ENCODE measurements at places on chromosomes 16 and 17. TPM values are rescaled to one million over a fixed set of nuclear protein-coding genes. Genes with fewer than 3 reads are reported as not detected.

DNA sequence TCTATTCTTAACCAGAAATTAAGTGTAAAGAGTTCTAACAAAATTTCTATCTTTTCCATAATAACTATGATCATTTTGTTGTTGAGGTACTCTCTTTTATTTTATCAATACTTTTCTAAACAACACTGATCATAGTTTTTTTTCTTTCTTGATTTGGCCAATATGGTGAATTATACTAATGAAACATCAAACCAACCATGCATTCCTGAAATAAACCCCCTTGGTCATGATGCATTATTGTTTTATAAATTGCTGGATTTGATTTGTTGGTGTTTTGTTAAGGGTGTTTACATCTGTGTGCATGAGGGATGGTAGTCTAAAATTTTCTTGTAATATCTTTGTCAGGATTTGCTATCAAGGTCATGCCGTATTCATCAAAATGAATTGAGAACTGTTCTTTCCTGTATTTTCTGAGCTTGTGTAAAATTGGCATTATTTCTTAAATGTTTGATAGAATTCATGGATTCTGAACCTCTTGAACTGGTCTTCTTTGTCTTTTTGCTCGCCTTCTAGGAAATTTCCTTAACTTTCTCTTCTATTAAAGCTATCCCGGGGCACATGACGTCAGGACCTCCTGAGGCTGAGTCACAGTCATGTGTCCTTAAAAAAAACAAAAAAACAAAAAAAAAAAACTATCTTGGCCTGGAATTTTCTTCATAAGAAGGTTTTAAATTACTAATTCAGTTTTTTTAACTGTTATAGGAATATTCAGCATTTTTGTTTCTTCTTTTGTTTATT, 3.9 kb upstream of the TRIM25 start:
- no peak for DNase-seq

SMIM5 gene
- total RNA-seq, result 4.6 TPM

GRCh38 chr17:35890774-35891155, 10.6 kb upstream of the CCL5 start:
- no peak for DNase-seq

- no peak for DNase-seq
Observed at GRCh38 chr16:79560318-79560717, 40.2 kb downstream of the MAF start.

- DNase-seq, result no peak
Observed at GRCh38 chr17:62804822-62805221, 3.3 kb downstream of the MARCHF10 start.

GRCh38 chr17:42101513-42102292, 3.4 kb upstream of the ZNF385C start:
- DNase-seq, result peak; percentile 83

DNA sequence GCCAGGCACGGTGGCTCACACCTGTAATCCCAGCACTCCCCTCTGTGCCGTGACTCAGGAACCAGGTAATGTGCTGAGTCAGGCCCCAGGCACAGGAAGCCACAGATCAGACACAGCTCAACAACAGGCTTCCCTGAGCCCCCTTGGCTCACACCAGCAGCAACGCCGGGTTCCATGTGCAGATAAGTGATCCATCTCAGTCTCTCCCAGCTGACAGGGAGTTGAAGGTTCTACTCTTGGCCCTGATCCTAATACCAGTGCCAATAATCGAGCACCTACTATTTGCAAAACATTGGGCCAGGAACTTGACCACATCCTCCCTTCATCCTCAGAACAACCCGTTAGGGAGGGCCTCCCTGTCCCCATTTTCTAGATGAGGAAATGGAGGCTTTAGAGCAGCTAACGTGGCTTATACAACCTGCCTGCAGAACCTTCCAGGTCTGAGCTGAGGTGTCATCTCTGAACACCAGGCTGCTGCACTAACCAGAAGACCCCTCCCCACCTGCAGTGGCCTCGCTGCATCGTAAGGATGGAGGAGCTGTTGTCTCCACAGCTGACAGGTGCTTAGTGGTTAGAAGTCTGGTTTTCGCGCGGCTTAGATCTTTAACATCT, 64.8 kb upstream of the AMZ2 start:
- no peak for DNase-seq

All from sigmoid colon (tissue), 7 donors.